A673 (cell line): ENCODE measurements at places on chromosomes 13 and 19. TPM values are rescaled to one million over a fixed set of nuclear protein-coding genes. Genes with fewer than 3 reads are reported as not detected.
A peak's percentile ranks its signal among the peaks of the same experiment; 100 is the strongest.

Gene PTH2
- total RNA-seq: not detected in 2 replicates

- DNase-seq: peak; percentile 6
These were observed 29.0 kb downstream of the EXOSC8 start for GRCh38 chr13:37029617-37030016.

DNA sequence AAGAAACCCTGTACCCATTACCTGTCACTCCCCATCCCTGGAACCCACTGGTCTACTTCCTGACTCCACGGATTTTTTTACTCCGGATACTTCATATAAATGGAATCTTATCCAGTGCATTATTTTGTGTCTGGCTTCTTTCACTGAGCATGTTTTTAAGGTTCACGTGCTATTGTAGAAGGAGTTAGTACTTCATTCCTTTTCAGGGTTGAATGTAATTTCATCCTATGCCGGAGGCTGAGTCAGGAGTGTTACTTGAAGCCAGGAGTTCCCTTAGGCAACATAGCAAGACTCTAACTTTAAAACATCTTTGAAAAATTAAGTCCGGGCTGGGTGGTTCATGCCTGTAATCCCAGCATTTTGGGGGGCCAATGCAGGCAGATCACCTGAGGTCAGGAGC lies 17.9 kb upstream of the ELAVL1 start:
- no peak for DNase-seq

Gene CASP14
- not detected in 2 replicates for total RNA-seq

GRCh38 chr19:14480700-14481079 lies 5.5 kb upstream of the PTGER1 start:
- DNase-seq: no peak

- DNase-seq: no peak
These were observed 80.0 kb upstream of the TM9SF2 start for GRCh38 chr13:99421271-99421670.

Gene CLEC17A
- total RNA-seq: not detected in 2 replicates

Gene ZNF865
- total RNA-seq: 16.1 and 17.1 TPM in 2 replicates

- DNase-seq: no peak
These were observed 14.0 kb upstream of the NAA16 start for GRCh38 chr13:41296879-41297646.

Gene PRTN3
- not detected in 2 replicates for total RNA-seq

GRCh38 chr19:45967246-45967645 lies 6.4 kb downstream of the NOVA2 start:
- DNase-seq: no peak

DNA sequence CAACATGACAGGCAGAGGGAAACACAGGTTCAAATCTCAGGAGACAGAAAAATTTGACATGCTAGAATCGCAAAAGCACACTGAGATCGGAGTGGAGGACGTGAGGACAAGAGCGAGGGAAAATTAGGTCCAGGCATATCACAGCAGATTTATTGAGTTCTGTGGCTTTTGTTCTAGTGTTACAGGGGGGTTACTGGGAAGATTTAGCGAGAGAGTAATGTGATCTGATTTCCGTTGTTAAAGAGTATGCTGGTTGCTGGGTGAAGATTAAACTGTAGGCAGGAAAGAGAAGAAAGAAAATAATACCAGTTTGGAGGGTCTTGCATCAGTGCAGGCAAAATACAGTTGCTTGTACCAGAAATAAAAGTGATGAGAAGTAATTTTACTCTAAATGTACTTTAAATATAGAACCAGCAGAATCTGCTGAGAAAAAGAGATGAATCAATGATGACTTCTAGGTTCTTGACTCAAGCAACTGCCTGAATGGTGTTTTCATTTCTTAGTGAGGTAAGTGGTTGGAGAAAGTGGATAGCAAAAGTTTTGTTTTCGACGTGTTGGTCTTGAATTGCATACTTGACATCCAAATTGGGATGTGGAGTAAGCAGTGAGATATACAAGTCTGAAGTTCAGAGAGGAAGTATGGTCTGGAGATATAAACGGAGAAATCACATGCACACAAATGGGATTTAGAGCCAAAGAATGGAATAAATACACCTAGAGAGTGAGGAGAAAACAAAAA lies 35.7 kb downstream of the UFM1 start:
- DNase-seq: peak; percentile 52

- DNase-seq: no peak
These were observed 600 bp upstream of the ZNF226 start for GRCh38 chr19:44164327-44164672.

- DNase-seq: no peak
These were observed 3.4 kb downstream of the SPRY2 start for GRCh38 chr13:80337288-80338081.

DNA sequence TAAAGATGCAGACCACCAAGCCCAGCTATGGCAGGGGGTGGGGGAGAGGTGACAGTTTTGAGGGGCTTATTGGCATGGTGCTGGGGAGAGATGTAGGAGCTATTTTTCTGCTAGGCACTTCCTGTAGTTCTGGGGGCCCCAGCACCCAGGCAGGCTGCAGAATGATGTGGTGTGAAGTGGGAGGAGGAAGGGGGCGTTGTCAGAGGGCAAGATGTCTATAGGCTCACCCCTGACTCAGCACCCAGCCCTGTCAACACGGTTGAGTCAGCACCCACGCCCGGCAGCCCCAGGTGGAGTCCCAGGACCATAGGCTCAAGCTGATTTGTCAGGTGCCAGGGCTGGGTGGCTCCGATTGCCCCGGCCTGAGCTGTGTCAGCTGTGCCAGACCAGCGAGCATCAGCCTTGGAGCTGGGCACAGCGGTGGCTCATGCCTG lies 5.8 kb downstream of the KLF2 start:
- no peak for DNase-seq

DNA sequence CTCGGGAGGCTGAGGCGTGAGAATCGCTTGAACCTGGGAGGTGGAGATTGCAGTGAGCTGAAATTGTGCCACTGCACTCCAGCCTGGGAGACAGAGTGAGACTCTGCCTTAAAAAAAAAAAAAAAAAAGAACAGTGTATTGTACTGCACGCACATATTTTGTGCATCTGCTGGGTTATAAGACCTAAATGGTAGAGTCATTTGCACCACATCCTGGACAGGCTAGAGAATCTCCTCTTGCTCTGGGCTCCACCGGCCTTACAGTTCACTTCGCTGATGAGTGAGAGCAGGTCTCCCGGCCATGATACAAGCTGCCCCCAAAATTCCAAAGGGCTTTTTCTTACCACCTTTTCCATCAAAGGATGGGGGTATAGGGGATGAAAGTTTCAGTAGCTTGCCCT lies 7.2 kb upstream of the SAE1 start:
- no peak for DNase-seq
